ENCODE measurements at places on chromosomes 5 and 9.

DNA sequence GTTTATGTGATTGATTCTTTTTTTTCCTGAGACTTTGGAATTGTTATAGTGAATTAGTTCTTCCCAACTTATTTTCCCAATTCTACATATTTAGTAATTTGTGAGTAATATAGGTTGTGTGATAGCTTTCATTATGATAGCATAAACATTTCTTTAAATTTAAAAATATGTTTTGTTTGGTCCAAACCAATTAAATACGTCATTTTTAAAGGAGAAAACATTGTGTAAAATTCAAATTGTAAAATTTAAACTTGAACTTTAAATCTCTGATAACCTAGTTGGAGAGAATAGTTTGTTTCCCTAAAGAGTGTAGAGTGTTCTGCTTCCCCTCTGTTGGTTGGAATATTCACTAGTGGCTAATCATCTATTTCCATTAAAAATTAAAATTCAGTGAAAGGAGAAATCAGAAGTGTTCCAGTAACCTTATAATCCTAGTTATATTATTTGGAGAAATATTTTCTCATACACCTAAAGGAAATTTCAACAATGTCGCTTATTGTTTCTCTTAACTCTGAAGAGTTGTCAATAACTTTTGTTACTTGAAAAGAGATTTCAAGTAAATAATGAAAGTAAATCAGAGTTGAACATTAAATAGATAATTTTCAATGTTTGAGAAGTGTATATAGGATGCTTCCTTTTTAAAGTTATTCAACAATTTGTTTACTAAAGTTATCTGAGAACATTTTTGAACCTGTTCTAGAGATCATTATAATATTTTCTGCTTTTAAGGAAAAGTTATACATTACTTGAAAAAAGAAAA, 2.9 kb downstream of the NIPBL start:
- DNase-seq, result no peak

DNA sequence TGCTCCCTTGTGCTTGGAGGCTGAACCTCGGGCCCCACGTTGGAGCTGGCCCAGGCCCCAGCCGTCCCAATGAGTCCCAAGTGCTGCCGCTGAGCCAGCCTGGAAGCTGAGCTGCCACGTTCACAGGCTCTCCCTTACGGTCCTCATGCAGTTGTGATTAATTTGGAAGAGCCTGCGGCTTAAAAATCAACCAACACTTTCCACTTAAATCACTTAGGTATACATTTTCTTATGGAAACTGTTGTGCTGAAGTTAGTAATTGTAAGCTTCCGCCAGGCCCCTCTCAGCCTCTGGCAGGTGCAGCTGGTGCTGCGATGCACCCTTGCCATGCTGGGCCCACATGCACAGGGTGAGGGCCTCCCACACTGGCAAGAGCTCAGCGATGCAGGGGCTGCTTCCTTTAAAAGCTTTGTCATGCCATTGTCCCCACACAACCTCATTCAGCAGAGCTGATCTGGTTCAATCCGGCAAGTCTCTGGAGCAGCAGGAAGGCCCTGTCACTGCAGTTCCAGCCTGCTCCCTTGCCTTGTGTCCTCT, 61.0 kb downstream of the IPPK start:
- DNase-seq, result no peak

- no peak for DNase-seq
These were observed 23.2 kb upstream of the TYRP1 start for GRCh38 chr9:12670006-12670405.

DNA sequence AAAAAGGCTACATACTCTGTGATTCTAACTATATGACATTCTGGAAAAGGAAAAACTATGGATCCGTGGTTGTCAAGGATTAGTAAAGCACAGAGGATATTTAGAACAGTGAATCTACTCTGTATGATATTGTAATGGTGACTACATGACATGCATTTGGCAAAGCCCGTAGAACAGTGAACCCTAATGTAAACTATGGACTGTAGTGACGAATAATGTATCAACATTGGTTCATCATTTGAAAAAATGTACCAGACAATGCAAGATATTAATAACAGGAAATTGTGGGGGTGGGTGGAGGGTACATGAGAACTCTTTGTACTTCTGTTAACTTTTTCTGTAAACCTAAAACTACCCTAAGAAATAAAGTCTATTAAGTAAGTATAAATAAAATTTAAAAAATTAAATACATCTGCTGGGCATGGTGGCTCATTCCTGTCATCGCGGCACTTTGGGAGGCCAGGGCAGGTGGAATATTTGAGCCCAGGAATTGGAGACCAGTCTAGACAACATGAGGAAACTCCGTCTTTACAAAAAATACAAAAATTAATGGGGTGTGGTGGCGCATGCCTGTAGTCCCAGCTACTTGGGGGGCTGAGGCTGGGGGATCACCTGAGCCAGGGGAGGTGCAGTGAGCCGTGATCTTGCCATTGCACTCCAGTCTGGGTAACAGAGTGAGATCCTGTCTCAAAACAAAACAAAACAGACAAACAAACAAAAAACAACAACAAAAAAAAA, 101.7 kb upstream of the TBC1D2 start:
- DNase-seq, result no peak

DNA sequence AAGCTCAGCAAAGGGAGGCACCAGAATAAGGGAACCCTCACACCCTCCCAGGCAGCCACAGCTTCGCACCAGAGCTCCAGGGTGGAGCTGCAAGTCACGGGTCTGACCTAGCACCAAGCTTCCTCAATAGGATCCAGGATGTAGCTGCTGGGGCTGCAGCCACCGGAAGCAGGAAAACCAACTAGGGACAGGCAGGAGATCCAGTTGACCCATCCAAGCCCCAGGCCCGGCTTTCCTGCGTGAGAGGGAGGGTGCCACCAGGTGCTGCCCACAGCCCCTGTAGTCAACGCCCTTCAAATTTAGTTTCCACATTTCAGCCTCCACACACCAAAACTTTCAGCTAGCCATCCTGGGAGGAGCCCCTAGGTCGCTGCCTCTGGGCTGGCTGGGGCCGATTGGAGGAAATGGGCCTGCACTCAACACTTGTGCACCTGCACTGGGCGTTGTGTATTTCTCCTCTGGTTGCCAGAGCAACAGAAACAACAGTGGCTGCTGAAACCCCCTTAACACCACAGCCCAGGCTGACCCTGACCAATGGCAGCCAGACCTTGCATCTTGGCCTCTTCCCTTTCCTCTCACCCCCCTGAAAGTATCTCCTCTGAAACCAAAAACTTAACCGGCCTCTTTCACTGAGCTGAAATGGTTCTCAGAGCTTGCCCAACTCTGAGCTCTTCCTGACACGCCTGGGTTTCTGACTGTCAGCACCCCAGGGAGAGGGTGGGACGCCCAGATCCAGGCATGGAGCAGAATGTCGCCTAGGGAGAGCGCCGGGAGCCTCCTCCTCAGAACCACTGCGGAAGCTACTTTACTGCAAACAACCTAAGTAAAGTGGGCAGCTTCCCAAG, 226.5 kb upstream of the MAP3K1 start:
- peak; percentile 42 for DNase-seq

GRCh38 chr5:133754575-133755169, 142.3 kb upstream of the FSTL4 start:
- peak; percentile 24 for DNase-seq

- peak; percentile 46 for DNase-seq
These were observed 657 bp downstream of the MTRR start for GRCh38 chr5:7869474-7870136.

- peak; percentile 47 for DNase-seq
These were observed 1.5 kb downstream of the KLF9 start for GRCh38 chr9:70412832-70413463.

DNA sequence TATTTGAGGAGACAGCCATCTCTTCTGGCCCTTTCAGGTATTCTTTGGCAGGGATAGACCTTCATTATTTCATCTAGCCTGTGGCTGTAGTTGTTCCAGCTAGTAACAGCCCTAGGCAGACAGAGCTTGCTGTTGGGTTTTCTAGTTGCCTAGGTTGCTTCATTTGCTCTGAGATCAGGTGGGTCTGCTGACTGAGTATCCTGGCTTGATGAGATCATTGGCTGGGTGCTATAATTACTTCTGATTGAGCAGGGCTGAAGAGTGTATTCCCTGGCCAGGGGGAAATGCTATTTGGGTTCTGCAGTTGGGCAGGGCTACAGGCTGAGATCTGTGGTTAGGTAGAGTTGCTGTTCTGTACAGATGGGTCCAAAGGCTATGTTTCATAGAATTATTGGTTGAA, 456.1 kb downstream of the PSAT1 start:
- no peak for DNase-seq

- no peak for DNase-seq
These were observed 19.5 kb upstream of the GOLGA1 start for GRCh38 chr9:124960409-124960752.

DNA sequence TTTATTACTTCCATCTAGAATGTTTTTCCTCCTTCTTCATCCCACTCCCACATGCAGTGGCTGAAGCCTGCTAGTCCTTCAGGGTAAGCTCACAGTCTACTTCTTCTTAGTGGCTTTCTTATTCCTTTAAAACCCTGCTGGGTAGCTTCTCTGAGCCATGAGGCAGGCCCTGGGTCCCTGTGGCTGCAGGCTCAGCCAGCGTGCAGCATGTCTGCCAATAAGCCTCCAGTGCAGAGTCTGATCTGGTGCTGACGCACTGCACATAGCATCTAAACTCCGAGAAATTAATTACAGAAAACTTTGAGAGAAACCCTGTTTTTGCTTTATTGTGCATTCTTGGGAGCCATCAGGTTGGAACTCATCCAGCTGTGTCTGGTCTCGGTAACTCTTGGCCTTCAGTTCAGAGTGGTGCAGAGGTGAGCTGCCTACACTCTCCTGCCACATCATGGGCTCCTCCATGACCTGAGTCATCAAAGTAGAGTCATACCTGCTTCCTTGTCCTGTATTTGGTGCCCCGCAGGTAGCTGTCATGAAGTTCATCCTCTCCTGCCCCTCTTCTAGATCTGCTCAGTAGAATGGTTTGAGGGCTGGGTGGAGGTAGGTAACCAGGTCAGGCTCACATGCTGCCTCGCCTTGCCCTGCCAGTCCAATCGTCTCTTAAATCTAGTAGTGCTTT, 339.4 kb downstream of the KDM4C start:
- no peak for DNase-seq

DNA sequence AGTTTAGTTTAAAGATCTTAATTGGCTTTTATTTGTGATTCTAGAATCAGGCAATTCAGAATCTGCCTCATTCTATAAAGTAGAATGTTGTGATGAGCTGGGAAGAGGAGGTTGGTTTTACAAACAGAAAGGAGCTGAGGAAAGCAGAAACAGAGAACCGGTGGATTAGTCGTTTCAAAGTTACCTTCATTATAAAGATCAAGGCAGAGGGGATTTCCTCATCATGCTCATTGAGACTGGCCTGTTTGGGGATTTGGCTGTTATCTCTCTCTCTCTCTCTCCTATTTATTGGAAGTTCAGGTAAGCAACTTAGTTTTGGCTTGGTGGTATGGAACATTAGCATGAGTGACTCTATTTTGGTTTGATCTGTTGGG, 134.0 kb downstream of the GCNT1 start:
- DNase-seq, result no peak

DNA sequence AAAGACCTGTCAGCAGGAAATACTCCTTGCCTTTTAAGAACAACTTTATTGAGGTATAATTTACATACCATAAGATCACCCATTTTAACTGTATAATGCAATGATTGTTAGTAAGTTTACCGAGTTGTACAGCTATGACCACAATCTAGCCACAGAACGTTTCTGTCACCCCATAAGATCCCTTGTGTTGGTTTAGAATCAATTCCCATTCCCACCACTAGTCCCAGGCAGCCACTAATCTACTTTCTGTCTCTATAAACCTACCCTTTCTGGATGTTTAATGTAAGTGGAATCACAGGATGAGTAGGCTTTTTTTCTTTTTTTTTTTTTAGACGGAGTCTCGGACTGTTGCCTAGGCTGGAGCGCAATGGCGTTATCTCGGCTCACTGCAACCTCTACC, 4.4 kb downstream of the GPR107 start:
- no peak for DNase-seq

GRCh38 chr5:171897231-171897630, 109.2 kb downstream of the FBXW11 start:
- DNase-seq, result peak; percentile 6

GRCh38 chr5:5625491-5625890, 203.0 kb downstream of the ICE1 start:
- no peak for DNase-seq

GRCh38 chr5:40446910-40447309, 232.8 kb upstream of the PTGER4 start:
- DNase-seq, result no peak

DNA sequence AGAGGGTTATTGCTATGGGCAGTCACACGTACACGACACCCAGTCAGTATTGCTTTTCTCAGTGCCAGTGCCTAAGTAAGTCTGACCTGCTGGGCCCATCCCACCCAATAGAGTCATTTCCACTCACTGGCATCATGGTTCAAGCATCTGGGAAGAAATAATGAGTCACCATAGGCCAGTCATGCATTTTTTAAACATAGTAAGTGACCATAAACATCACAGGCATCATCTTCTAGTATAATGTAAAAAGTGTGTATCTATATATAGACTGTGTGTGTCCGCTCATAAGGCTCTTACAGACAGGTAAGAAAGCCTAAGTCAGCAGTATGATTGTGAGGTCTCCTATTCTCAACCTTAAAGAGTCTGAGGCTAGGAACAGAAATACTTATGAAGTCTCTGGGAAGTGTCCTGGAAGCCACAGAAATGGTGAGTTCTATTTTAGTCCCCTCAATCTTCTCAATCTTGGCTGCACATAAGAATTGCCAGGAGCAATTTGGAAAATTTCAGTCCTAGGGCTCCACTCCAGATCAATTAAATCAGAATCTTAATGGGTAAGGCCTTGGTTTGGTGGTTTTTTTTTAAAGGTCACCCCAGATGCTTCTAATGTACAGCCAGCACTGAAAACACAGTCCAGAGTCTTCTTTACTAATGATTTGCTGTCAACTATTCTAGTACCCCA, 65.2 kb downstream of the ZNF366 start:
- DNase-seq, result no peak

- DNase-seq, result no peak
These were observed 265.8 kb upstream of the TRPC7 start for GRCh38 chr5:136631186-136631585.

DNA sequence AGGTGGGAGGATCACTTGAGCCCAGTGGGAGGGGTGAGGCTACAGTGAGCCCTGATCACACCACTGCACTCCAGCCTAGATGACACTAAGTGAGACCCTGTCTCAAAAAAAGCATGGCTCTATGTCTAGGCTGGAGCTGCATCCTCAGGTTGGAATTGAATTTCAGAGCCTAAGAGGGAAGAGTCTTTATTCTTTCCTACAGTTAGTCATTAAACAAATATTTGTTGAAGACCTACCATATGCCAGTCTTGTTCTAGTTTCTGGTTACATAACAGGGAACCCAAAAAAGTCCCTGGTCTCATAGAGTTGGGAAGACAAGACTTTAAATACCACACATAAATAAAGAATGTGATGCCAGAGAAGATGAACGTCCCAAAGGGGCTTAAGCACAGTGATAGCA, 6.9 kb upstream of the GRPEL2 start:
- DNase-seq, result no peak

DNA sequence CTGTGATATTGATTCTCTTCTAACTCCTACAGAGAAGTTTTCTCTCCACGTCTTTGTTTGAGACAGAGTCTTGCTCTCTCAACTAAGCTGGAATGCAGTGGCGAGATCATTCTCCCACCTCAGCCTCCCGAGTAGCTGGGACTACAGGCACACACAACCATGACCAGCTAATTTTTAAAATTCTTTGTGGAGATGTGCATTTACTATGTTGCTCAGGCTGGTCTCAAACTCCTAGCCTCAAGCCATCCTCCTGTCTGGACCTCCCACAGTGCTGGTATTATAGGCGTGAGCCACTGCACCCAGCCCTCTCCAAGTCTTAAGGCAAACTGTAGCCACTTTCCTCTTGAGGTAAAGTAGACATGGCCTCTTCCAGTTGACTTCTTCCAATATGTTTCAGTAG, 72.2 kb downstream of the SNX18 start:
- DNase-seq, result no peak

GRCh38 chr9:116165912-116166311, 12.3 kb downstream of the PAPPA start:
- DNase-seq, result no peak
